SK-N-DZ (cell line): ENCODE measurements at places on chromosomes 6 and 20.
A peak's percentile ranks its signal among the peaks of the same experiment; 100 is the strongest.

- DNase-seq, result no peak
Measured at GRCh38 chr6:166716910-166717617, 90.0 kb upstream of the RPS6KA2 start.

DNA sequence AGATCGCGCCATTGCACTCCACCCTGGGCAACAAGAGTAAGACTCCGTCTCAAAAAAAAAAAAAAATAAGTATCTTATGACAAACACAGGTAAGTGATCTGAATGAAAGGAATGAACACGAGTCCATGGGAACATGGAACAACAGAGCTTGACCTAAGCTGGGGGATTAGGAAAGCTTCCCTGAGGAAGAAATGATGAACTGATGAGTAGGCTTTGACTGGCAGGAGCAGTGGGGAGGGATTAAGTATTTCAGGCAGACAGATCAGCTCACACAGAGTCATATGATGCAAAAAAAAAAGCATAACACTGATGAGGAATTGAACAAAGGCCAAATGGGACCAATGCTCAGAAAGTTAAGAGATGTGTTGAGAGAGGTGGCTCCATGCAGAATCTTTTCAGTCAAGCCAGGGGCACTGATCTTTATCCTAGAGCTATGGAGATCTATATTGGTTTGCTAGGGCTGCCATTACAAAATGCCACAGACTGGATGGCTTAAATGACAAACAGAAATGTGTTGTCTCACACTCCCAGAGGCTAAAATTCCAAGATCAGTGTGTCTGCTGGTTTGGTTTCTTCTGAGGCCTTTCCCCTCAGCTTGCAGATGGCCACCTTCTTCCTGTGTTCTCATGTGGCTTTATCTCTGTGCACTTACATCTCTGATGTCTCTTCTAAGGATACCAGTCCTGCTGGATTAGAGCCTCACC, 85.6 kb downstream of the ANKRD6 start:
- DNase-seq, result no peak

- no peak for DNase-seq
Measured at GRCh38 chr6:15876406-15876805, 213.6 kb upstream of the DTNBP1 start.

DNA sequence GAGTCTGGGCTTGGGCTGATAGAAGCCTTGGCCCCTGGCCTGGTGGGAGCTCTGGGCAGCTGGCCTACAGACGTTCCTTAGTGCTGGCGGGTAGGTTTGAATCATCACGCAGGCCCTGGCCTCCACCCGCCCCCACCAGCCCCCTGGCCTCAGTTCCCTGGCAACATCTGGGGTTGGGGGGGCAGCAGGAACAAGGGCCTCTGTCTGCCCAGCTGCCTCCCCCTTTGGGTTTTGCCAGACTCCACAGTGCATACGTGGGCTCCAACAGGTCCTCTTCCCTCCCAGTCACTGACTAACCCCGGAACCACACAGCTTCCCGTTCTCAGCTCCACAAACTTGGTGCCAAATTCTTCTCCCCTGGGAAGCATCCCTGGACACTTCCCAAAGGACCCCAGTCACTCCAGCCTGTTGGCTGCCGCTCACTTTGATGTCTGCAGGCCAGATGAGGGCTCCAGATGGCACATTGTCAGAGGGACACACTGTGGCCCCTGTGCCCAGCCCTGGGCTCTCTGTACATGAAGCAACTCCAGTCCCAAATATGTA, 957 bp upstream of the VEGFA start:
- no peak for DNase-seq

- no peak for DNase-seq
Measured at GRCh38 chr6:39819676-39820075, 27.5 kb downstream of the DAAM2 start.

DNA sequence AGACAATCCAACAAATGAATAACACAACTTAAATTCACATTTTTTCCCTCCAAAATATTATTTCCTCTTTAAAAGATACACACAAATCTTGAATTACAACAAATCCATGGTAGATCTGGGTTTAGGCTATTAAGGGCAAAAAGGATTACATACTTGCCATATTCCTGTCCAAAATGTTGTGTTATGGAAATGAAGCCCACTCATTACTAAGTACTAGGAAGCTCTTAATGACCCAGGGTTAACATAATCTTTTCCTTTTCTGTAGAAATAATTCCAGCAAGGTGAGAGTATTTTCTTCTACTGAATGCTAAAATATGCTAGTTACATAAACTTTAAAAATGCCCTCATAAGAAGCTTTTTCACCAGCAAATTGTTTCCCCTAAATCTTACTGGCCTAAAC, 1.6 kb downstream of the SHPRH start:
- DNase-seq, result no peak

GRCh38 chr6:119132261-119132981, 54.0 kb upstream of the FAM184A start:
- no peak for DNase-seq

GRCh38 chr6:111423960-111424846, 58.8 kb downstream of the REV3L start:
- peak; percentile 17 for DNase-seq

DNA sequence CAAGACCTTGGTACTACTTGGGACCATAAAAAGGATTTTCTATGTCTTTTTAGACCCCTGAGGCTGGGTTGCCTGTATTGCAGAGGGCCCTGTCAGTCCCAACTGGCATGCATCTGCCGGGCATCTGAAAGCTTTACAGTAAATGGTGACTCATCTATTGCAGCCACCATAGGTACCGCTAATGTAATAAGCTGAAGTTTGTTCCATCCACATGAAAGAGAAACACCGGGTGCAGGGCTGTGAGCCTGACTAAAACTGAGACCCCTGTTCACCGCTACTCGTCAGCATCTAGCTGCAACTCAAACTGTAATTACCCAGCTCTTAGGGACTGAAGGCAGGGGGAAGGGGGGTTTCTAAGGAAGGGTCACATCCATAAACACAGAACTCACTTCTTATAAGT, 49.5 kb downstream of the TRERF1 start:
- no peak for DNase-seq

- no peak for DNase-seq
Measured at GRCh38 chr6:158697811-158698210, 48.0 kb downstream of the SYTL3 start.

GRCh38 chr20:20233041-20233514, 134.8 kb upstream of the INSM1 start:
- DNase-seq, result peak; percentile 72

DNA sequence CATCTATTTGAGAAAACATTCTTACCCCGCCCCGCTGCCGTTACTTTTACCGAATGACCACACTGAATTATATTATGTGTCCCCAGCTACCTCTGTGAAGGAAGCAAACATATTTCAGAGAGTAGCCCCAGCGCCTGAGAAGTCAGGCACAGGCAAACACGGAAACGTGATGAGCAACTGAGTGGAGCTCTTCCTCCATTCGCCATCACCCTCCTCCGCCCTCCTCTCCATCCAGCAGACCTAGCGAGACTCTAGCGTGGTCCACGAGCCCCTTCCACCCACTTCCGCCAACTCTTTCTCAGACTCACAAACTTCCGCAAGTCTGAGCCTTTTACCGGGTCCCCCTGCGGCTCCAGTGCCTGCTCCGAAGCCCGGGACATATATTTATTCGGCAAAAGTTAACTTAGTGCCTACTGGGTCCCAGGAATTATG, 582 bp downstream of the SNRPB start:
- DNase-seq, result peak; percentile 65

DNA sequence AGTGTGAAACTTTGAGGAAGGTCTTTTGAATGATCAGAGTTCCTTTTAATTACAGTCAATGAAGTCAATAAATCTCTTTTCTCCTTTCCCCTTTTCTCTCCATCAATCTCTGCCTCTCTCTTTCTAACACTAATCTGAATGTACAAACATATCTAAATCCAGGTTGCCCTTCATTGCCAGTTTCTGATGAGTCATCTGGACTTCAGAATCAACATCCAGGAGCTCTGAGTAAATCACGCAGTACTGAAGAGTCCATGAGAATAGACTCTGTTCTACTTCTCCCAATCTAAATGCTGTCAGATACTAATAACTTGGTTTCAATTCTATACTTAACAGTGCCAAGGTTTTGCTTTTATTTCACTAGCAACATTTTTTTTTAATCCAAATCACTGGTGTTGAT, 238.7 kb upstream of the THEMIS start:
- no peak for DNase-seq

DNA sequence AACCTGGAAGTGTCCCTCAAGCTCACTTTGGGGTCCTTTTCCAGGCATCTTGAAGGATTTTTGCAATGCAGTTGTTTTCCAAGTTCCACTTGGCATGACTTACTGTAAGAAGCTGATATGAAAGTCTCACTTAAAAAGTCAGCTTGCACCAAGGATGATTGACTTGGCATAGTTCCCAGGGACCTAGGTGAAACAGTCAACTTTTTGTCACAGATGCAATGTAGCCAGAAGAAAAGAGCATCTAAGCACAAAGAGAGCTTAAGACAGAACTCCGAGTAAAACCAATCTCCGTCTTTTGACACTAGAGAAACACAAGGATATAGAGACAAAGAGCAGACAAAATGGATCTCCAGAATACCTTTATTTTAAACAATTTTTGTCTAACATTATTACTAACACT, 2.6 kb upstream of the ZSCAN12 start:
- no peak for DNase-seq

GRCh38 chr20:63686492-63687321, 9.7 kb upstream of the TNFRSF6B start:
- peak; percentile 71 for DNase-seq

- no peak for DNase-seq
Measured at GRCh38 chr20:42098418-42098817, 480.2 kb upstream of the CHD6 start.

DNA sequence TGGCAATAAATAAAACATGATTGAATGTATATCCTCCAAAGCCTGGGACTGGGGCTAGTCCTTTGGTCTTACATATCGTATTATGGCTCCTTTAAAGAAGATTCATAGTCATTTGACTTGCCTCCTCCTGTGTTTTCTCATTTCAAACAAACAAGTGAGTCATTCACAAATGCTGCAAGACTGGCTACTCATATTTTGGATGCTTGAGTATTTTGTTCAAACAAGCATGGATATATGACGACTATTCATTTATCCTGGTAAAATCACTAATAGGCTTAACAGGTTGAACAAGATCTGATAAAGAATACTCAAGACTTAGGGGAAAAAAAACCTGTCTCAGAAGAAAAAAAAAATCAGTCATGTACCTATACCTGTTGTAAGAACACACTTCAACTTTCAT, 111.1 kb upstream of the CCDC28A start:
- DNase-seq, result no peak

- no peak for DNase-seq
Measured at GRCh38 chr6:53983301-53983700, 127.9 kb upstream of the MLIP start.

- no peak for DNase-seq
Measured at GRCh38 chr20:669573-669972, 6.0 kb downstream of the SCRT2 start.

DNA sequence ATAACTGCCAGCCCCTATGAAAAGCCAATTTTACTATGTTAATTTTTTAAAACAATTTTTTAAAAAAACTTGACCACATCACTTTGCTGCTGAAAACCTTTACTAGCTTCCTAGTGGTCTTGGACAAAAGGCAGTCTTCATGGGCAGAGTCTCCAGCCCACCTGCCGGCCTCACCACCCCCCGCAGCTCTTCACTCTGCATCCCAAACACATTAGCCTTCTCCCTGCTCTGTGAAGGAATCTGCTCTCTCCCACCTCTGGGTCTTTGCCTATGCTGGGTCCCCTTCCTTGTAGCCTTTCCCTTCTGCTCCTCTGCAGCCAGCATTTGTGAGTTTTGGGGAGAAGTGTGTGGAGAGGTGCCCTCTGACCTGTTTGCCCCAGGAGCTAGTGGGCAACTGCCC, 170.7 kb upstream of the MLN start:
- DNase-seq, result no peak

DNA sequence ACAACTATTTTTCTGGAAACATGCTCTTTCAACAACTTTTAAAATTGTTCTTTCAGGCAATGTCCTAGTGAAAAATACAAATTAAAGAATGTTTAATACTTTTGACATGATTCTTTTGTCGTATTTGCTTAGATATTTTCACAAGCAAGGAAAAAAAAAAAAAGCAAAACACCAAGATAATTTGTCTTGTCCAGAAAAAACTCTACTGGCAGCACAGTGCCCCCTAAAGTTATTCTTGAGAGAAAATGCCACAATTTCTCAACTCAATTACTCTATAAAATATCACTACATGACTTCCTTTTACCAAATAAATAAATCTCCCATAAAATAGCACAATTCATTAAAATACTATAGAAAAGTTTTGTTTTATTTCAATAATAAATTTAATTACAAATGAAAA, 652.5 kb upstream of the EPHA7 start:
- no peak for DNase-seq

DNA sequence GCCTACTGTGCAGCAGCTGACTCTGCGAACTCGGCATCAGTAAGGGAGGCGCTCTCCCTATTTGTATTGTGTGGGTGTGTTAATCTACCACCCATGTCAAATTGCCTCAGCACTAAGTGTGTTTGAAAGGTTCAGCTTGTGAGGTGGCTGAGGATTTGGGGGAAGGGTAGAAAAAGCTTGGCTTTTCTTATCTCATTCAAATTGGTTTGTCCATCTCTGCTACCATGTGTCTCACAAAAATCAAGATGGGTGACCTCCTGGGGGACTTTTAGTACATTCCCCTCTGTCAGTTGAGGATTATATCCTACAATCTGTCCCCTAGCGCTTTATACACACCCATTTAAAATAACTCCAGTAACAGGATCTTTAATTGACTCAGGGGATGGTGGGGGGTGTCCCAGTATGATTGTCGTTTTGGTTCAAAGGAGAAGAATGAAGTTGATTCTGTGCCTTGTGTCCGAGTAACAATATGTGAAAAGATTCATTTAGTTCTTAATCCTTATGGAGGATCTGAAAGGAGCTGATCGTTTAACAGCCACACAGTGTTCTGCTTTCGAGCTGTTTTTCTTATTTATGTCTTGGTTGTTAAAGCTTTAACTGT, 609.6 kb downstream of the PKHD1 start:
- no peak for DNase-seq

GRCh38 chr6:35199866-35200265, 13.9 kb upstream of the SCUBE3 start:
- no peak for DNase-seq

DNA sequence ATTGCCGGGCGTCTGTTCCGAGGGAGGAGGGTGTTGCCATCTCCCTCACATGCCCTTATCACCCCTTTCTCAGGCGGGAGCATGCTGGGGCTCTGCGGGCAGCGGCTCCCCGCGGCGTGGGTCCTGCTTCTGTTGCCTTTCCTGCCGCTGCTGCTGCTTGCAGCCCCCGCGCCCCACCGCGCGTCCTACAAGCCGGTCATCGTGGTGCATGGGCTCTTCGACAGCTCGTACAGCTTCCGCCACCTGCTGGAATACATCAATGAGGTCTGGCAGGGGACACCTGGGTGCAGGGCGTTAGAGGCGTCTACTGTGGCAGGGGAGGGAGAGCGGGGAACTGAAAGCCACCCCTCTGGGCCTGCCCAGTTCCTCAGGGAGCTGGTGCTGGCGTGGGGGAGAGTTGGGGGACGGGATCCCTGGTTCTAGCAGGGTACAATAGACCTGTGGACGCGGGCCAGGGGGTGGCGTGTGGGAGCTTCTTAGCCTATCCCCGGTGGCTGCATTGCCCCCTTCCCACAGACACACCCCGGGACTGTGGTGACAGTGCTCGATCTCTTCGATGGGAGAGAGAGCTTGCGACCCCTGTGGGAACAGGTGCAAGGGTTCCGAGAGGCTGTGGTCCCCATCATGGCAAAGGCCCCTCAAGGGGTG, 697 bp downstream of the PPT2 start:
- DNase-seq, result peak; percentile 79
